ENCODE measurements at places on chromosomes 2 and 18.

- no peak for DNase-seq
These were observed 7.8 kb upstream of the IL1RL2 start for GRCh38 chr2:102179061-102179460.

DNA sequence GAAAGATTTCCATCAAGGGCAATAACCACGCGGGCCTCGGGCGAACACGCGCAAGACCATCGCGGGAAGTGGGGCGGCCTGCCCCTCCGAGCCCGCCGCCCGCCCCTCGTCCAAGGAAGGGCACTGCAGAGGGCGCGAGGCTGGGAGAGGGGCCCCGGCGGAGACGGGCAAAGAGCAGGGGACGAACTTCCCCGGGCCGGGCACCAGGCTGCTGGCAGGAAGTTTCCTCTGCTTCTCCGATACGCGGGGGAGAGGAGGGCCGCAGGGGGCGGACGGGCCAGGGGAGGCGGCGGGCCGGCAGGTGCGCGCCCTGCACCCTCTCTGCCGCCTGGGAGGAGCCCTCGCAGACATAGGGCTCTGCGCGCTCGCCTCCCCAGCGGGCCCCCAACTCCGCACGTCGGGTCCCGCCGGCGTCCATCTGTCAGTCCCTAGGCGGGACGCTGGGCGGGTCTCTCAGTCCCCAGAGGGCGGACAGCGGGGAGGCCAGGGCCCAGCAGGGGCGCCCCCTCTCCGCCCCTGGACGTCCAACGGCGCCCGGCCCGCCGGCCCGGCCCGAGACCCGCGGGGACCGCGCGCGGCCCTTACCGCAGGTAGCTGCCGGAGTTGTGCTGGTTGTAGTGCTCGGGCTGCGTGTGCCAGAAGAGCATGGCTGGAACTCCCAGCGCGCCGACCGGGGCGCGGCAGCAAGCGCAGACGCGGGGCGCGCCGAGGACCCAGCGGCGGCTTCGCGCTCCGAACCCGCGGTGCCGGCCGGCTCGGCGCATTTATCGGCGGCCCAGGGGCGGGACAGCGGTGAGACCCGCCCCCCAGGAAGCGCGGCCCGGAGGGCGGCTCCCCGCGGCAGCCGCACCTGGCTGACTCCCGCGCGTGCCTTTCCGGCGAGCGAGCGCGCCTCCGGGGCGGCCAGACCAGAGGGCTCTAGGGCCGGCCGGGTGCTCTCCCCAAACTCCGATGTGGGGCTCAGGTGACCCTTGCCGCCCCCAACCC, at the start of gene TFCP2L1:
Gene TFCP2L1, minus strand, starts transcription at position 740 of the 987 bp plus-strand sequence. Its CDS starts 93 bp downstream, at position 647.
- DNase-seq, result no peak

- DNase-seq, result no peak
These were observed 5.7 kb downstream of the ACTR1B start for GRCh38 chr2:97657986-97658690.

DNA sequence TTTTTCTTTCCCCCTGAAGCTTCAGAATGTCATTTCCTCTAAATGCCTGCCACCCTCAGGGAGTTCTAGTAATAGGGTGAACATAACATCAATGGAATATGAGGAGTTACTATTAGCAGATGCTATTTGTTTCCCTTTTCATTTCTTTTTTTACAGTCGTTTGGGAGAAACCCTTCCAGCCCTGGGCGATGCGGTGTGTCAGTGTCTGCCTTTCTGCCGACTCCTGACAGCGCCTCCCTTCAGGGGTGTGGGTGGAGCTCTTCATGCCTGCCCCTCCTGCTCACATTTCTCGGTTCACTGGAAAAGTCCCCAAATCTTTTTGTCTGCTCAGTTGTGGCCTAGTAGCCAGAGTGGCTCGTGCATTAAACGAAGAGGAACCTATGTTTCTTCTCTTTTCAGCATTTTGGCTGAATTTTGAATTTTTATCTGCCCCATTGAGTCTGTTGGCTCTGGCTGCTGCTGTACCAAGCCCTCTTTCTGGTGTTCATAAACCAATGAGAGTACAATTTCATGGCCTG, 72.3 kb downstream of the FMNL2 start:
- no peak for DNase-seq

DNA sequence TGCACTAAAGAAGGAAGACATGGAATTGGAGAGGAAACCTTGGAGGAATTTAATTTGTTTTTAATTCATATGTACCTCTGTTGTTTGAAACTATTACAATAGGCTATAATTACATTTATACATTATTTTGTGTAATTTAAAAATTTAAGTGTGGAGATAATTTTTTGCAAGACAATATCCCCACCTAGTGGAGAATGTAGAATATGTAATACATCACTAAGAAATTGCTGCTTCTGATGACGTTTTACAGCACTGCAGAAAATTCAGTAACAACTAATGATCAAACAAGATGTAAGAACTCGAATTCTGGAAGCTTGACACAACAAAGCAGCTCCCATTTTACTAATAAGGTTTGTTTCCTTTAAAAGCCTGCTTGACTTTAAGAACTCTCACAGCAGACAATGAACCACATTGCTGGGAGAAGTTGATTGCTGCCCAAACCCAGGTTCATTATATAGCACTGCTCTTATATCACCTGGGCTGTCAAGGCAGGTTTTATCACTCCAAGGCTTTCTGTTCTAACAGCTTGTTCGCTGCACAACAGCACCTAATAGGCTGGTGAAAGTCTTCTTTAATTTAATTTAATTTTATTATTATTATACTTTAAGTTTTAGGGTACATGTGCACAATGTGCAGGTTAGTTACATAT, 53.4 kb downstream of the THADA start:
- DNase-seq, result peak; percentile 59

- DNase-seq, result no peak
These were observed 552.1 kb downstream of the XIRP2 start for GRCh38 chr2:167440382-167440781.

- no peak for DNase-seq
These were observed 72.2 kb downstream of the HNMT start for GRCh38 chr2:138036522-138036921.

- peak; percentile 31 for DNase-seq
These were observed 106.6 kb upstream of the ID2 start for GRCh38 chr2:8575038-8575833.

GRCh38 chr2:101303688-101304087, 4.8 kb downstream of the RNF149 start:
- no peak for DNase-seq

GRCh38 chr2:149342509-149342908, 12.1 kb downstream of the LYPD6 start:
- no peak for DNase-seq

- peak; percentile 15 for DNase-seq
These were observed at the start of gene RBMS1 for GRCh38 chr2:160493227-160494028. TSS of gene RBMS1 (minus strand) at chr2:160493807. CDS start at chr2:160493363, 444 bp downstream.

DNA sequence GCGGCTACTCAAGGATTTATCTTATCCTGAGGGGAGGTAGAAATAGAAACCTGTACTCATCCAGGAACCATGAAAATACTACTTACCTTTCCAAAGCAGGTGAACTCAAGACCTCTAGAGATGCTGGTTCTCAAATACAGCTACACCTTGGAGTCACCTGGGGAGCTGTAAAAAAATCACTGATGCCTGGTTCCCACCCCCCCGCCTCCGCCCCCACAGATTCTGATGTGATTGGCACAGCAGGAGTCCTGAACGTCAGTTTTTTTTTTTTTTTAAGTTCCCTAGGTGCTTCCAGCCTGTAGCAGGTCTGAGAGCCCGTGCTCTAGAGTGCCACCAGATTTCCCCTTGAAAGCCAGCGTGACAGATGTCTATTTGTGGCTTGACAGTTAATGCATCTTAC, 113.6 kb downstream of the MRO start:
- no peak for DNase-seq

DNA sequence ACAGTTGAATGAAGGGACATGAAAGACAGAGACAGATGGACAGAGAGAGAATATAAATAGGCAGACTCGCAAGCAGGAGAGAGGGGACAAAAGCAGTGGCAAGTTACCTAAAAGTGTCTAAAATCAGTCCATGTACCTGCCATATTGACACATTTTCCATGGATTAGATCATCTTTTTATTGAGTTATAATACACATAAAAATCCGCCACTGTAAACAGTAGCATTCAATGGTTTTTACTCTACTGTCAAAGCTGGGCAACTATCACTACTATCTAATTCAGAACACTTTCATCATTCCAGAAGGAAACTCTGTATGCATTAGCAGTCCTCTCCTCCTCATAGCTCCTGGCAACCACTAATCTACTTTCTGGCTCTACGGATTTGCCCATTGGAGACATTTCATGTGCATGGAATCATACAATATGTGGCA, 10.1 kb downstream of the CFAP210 start:
- no peak for DNase-seq

- no peak for DNase-seq
These were observed 174.6 kb downstream of the HAUS1 start for GRCh38 chr18:46278481-46279465.

- DNase-seq, result no peak
These were observed 127.0 kb downstream of the FAM168B start for GRCh38 chr2:130966149-130966774.

GRCh38 chr2:196987649-196988364, 61.3 kb upstream of the PGAP1 start:
- DNase-seq, result peak; percentile 92

GRCh38 chr2:238099714-238100048, 459 bp upstream of the ESPNL start:
- DNase-seq, result no peak

GRCh38 chr2:147027436-147027835, 817.4 kb upstream of the ACVR2A start:
- no peak for DNase-seq

- no peak for DNase-seq
These were observed 232.8 kb downstream of the KLHL29 start for GRCh38 chr2:23617811-23618215.

DNA sequence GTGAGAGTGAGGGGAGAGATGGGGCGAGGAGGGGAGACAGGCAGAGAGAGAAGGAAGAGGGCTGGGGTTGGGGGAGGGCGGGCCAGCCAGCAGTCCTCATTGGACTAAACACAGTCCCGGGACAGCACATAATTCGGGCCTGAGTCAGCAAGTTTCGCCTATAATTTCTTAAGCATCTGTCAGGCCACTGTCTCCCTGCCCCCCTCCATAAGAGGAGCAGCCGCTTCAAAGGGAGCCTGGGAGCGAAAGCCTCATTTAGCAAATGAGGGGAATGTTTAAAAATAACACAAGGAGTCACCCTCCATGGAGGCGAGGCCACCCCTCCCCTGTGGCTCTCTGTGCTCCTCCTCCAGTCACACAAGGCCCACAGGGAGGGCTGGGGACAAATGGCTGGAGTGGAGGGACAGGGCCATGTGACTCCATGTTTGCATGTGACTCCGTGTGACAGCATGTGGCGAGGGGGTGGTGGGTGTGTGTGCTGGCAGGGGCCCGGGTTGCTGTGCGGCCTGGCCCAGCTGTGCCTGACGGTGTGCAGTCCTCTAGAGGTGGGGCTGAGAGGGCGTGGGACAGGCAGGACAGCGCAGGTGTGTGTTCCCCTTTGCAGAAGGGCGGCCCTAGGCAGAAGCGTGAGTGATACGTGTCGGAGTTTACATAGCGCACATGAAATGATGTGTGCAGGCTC, 162.4 kb downstream of the CELF4 start:
- DNase-seq, result no peak

GRCh38 chr2:12430407-12431133, 286.2 kb upstream of the TRIB2 start:
- peak; percentile 83 for DNase-seq

- no peak for DNase-seq
These were observed 77.7 kb downstream of the GULP1 start for GRCh38 chr2:188369365-188369764.

DNA sequence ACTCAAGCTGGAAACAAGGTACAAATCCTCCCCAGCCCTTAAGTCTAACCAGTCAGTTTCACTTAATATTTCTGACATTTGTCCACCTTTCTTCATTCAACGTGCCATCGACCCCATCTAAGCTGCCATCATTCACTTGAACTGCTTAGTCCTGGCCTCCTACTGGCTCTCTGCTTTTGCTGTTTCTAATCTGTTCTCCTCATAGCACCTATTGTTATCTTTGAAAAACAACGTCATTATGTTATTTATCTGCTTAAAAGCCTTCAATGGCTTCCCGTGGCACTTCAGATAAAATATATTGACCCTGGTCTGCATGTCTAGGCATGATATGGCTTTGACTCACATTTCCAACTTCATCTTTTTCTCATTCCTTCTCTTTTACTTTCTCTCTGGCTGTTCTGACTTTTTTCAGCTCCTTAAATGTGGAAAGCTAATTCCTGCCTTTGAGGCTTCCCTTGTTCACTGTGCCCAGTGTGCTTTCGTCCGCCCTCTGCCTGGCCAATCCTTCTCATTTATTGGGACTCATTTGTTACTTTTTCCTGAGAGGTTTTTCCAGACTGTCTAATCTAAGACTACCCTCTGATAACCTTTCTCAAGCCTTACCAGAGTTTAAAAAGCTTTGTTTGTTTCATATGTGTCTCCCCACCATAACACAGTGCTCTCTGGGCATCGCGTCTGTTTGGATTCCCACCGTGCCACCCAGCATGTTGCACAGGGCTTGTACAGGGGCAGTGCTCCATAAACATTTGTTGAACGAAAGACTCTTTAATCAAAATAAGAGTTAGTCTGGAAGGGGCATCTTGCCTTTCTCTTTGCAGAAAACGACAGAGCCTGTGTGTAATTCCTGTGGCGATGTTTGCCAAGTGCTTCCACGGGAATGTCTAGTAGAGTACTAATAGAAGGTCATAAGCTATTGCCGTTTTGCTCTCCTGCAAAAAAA, 183.9 kb downstream of the FMNL2 start:
- no peak for DNase-seq

DNA sequence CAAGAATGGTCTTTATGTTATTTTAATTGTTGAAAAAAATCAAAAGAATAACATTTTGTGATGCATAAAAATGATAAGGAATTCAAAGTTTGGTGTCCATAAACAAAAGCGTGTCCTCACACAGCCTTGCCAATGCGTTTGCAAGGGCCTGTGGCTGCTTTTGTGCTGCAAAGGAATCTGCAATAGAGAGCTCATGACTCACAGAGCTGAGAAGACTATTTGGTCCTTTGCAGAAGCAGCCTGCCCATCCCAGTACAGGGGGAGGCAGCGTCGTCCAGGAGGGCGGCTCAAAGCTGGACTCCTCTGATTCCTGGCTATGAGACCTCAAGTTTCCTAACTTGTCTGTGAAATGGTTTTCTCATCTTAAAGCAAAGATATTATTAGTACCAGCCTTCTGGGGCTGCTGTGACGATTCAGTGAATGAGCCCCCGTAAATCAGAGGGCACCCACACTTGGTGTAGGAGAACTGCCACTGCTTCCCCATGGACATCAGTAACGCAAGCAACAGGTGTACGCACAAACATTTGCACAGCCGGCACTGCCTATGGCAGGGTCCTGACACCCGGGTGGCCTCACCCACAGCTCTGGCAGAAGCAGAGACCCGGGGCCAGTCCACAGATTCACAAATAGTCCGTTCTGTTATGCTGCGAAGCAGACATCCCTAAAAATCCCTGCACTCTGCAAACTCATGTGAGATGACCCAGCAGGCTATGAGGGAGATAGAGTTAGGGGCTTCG, 70.6 kb upstream of the ASAP2 start:
- DNase-seq, result no peak

All from CD14-positive monocyte (primary cell).